ENCODE measurements at places on chromosomes 7 and 10.

DNA sequence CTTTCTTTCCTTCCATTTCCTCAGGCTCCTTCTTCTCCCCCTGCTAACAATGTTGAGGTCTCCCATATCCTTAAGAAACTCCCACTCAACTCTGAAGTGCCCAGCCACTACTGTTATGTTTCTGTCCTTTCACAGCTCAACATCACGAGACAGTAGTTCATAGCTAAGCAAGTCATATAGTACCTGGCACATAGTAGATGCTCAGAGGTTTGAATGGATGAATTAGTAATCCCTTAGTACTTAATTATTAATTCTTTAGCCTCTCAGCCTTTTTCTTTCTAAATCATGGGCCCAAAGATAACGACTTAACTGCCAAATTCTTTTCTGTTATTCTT, 22.6 kb downstream of the CSGALNACT2 start:
- no peak for DNase-seq

GRCh38 chr7:99557940-99558305, 519 bp upstream of the ZNF655 start:
- DNase-seq: no peak

DNA sequence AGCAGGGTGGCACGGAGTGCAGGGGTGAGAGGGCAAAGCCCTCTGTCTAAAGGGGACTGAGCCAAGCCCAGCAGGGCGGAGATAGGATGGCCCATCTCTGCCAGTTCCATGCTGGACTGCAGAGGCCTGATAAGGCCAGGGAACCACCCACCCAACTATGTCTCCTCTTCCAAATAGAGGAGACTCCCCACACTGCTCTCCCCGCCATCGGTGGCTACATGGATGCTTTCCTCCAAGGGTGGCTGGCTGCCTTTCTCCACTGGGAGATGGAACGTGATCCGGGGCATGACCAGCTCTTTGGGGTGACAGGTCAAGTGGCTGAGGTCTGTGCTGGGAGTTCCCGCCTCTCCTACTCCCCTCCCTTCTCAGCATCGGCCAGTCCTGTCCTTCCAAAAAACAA, 58.1 kb upstream of the MXI1 start:
- DNase-seq: no peak

DNA sequence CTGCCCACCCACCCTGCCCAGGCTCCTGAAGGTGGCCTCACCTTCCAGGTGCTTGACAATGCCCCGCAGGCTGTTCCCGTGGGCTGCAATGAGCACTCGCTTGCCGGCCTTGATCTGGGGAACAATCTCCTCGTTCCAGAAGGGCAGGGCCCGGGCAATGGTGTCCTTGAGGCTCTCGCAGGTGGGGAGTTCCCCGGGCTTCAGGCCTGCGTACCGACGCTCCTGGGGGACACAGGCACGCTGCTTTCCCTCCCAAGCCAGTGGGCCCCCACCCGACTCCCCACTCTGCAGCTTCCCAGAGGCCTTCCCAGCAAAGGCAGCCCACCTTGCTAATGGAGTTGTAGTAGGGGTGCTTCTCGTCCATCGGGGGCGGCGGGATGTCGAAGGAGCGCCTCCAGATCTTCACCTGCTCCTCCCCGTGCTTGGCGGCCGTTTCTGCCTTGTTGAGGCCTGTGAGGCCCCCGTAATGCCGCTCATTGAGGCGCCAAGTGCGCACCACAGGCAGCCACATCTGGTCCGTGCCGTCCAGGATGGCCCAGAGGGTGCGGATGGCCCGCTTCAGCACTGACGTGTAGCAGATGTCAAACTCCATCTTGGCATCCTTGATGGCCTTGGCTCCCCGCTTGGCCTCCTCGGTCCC, 456 bp downstream of the PGAM2 start:
- no peak for DNase-seq

DNA sequence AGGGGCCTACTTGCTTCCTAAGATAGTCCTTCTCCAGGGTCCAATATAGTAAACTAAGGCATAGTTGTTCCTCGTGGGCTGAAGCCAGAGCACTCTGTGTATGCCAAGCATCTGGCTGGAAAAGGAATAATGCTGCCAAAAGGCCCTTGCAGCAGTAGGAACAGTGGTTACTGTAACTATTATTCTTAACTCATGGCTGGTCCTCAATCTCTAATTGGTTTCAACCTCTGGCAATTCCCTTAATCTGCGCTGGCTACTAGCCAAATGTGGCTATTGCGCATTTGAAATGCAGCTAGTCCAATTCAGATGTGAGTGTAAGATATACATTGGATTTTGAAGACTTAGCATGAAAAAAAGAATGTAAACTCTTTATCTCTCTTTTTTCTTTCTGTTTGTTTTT, 27.8 kb upstream of the LBX1 start:
- DNase-seq: no peak

- no peak for DNase-seq
Measured at GRCh38 chr7:69418869-69419670, 179.2 kb upstream of the AUTS2 start.

- DNase-seq: peak; percentile 32
Measured at GRCh38 chr7:95095966-95096540, 188.7 kb downstream of the PPP1R9A start.

DNA sequence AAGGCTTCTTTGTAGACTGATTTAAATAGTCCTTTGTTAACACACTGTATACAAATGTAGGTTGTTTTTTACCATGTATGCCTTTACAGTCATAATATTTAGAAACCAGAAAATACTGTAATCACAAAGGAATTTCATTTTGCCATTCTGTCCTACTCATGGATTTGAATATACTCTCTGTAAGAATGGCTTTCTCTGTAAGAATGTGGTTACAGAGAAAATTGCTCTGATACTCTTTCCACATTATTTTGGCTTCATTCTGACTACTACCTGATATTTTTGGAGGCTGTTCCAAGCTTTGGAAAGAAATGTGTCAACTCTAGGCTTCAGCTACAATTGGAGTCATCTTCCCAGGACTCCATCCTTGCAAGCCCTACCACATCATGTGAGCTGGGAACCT, 23.5 kb downstream of the CH25H start:
- no peak for DNase-seq

DNA sequence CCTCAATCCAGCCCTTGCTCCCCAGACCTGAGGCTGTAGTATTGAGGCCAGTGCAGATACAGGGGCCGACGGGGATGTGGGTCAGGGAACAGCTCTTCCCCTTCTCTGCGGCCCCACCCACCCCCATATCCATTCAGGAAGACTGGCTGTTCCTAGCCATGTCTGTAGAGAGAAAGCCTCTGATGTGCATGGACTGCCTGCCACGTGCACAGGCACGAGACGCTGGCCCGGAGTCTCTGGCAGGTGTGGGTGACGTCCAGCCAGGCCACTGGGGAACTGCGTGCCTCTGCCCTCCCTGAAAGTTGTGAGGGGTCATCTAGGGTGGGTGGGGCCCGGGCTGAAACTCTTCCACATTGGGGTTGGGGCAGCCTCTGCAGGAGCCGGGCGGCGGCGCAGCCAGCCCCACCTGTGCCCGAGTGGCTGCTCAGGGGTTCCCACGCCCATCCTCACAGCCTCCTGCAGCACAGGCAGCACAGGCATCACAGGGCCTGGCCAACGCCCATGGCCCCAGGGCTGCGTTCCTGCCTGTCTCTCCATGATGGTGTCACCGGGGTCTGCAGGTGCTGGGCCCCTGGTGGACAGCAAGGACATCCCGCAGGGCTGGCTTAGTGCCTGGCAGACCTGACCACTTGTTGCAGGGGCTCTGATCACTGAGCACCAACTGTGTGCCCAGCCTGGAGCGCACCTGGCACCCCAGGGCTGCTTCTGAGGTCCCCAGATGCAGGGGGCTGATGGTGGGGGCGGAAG, 27.5 kb downstream of the MICALL2 start:
- DNase-seq: no peak

DNA sequence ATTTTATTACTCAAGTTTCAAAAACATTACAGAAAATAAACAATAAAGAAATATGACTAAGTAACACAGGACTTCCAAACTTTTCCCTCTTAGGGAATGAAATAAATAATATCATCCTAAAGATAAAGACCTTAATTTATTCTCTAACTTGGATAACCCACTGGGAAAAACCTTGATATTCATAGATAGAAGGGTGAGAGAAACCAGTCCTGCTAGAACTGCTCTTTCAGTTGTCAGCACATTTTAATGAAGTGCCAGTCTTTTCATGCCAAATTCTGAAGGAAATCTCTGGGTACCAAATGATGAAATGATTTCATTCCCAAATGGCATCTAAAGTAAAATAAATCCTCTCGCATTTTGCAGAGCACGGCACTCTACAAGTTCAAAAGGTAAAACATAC, 114.5 kb upstream of the SMIM30 start:
- DNase-seq: no peak

DNA sequence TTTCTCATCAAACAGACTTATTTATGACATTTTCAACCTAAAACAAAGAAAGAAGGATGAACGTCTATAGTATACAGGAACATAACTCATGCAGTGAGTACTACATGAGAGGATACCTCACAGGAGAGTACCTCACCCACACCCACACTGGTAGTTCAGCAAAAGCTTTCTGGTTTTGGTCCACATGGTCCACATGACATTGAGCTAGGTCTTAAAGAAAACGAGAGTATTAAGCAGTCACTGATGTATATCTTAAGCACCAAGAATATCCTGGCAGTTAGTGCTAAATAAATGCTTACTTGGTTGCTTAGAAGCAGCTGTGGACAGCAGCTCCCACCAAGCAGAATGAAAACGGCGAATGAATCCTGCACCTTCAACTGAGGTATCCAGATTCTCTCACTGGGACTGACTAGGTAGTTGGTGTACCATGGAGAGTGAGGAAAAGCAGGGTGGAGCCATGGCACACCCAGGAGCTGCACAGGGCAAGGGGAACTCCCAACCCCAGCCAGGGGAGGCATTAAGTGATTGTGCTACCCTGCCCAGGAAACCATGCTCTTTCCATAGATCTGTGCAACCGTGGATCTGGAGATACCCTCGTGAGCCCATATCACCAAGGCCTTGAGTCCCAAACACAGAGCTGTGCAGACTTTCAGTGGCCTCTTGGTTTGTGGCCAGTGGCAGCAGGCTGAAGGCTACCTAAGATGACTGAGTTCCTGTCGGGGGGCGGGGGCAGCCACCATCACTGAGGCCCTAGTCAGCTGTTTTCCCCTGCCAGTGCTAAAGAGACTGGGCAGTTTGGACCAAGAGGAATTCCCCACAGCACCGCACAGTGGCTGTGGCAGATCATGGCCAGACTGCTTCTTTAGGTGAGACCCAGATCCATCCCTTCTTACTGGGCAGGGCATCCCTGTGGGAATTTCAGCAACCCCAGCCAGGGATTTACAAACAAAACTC, 143.4 kb downstream of the SGMS1 start:
- DNase-seq: no peak

GRCh38 chr7:106001886-106002285, 38.8 kb downstream of the CDHR3 start:
- DNase-seq: no peak

DNA sequence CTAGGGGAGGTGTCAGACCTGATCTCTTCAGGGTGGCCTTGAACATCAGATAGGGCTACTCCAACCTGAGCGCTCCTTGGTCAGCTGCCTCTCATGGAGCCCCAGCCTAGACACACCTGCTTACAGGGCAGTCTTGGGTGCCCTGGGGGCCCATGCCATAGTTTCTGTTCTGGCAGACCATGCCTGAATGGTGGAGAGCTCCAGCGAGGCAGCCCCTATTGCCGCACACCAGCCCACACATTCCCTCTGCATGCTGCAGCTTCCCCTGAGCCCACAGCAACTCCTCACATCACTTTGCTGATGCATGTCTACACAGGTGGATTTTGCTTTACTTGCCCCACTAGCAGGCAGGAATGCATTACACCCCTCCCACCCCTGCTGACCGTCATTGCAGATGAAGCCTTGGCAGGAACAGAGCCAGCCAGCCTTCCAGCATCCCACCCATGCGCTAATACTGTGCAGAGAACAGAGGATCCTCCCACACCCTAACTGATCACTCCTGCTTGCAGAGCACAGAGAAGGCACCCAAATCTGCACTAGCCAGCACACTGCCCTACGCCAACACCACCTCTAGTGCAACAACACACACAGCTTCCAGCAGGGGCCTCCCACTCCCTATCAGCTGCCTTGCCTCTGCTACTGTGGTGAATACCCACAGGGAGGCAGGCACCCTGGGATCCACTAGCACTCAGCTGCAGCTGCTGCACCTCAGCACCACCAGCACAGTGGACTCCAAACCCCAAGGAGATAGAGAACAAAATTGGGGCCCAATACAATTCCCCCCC, 43.0 kb upstream of the GRM3 start:
- peak; percentile 67 for DNase-seq

GRCh38 chr10:29050081-29050480, 238.8 kb upstream of the LYZL1 start:
- DNase-seq: no peak

Data from hippocampal formation (tissue), 2 donors.